T-cell (primary cell): ENCODE measurements at places on chromosomes 5 and 9.

GRCh38 chr9:124322618-124323432 lies 65.1 kb downstream of the NEK6 start:
- peaks cover 12% of the 10 kb centered on the region for H3K4me1 ChIP-seq
- no peak overlapping the region for H3K4me3 ChIP-seq
- H3K27ac ChIP-seq = no peak overlapping the region
- H3K27me3 ChIP-seq = no peaks in the 10 kb centered on the region

DNA sequence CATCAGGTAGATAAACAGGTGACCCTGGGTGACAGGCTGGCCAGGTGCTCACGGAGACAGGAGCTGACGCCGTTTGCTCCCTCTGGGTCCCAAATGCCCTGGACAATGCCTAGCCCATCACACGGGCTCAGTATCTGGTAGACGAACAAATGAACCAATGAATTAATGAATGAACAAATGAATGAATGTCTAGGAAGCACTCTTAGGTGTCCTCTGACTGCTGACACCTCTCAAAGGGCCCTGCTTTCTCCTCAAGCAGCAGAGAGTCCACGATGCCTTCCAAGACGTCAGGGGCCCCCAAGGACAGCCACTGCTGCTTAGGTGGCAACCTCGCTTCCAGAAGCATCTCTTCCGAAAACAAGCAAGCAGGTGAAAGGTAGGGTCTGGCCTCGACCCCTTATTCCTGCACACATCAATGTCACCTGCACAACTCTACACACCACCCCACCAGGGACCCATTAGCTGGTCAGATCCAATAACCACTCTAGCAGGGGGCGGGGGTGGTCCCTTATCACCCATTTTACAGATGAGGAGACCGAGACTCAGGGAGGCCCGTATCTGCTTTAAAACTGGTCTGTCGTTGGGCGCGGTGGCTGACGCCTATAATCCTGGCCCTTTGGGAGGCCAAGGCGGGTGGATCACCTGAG lies 45.2 kb downstream of the VAV2 start:
- no peaks in the 10 kb centered on the region for H3K4me1 ChIP-seq
- no peak for DNase-seq
- H3K27ac ChIP-seq = no peak overlapping the region

- no peak overlapping the region for H3K27ac ChIP-seq
- no peak overlapping the region for H3K4me3 ChIP-seq
- H3K4me1 ChIP-seq = no peaks in the 10 kb centered on the region
- H3K27me3 ChIP-seq = no peaks in the 10 kb centered on the region
- H3K36me3 ChIP-seq = no peaks in the 10 kb centered on the region
- no peak for DNase-seq
These were observed 61.0 kb upstream of the TARS1 start for GRCh38 chr5:33379757-33380156.

DNA sequence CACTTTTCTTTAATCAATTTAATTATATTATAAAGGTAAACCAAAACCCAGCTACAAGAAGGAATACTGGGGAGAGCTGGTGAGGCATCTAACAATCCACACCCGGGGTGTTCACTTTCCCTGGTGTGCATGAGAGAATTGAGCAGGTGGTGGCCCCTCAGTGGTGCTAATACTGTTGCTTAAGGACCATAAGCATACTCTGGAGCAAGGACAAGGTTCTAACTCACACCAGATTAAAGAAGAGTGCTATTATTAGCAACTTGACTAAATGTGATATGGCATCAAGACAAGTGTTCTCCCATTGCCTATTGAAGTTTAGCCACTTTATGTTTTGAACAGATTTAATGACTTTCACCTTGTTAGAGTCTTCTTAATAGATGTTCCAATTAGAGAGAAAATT lies 8.8 kb downstream of the RGS7BP start:
- H3K27ac ChIP-seq = no peak overlapping the region
- no peaks in the 10 kb centered on the region for H3K27me3 ChIP-seq
- H3K4me1 ChIP-seq = no peaks in the 10 kb centered on the region
